CD4-positive, alpha-beta T cell treated with Interleukin-1 beta for 1 hour (primary cell): ENCODE measurements at places on chromosomes 1 and 21.

- no peak for DNase-seq
Measured at GRCh38 chr1:201902198-201902597, 13.5 kb downstream of the SHISA4 start.

GRCh38 chr1:214404571-214405213 lies 123.7 kb downstream of the SMYD2 start:
- no peak for DNase-seq

GRCh38 chr1:42933060-42933586 lies 25.5 kb downstream of the SLC2A1 start:
- DNase-seq: no peak

- peak; percentile 9 for DNase-seq
Measured at GRCh38 chr21:31558189-31558961, 101.1 kb upstream of the SOD1 start.

- no peak for DNase-seq
Measured at GRCh38 chr1:222454186-222454585, 93.7 kb downstream of the HHIPL2 start.

GRCh38 chr21:14878971-14879370 lies 185.8 kb downstream of the NRIP1 start:
- no peak for DNase-seq

DNA sequence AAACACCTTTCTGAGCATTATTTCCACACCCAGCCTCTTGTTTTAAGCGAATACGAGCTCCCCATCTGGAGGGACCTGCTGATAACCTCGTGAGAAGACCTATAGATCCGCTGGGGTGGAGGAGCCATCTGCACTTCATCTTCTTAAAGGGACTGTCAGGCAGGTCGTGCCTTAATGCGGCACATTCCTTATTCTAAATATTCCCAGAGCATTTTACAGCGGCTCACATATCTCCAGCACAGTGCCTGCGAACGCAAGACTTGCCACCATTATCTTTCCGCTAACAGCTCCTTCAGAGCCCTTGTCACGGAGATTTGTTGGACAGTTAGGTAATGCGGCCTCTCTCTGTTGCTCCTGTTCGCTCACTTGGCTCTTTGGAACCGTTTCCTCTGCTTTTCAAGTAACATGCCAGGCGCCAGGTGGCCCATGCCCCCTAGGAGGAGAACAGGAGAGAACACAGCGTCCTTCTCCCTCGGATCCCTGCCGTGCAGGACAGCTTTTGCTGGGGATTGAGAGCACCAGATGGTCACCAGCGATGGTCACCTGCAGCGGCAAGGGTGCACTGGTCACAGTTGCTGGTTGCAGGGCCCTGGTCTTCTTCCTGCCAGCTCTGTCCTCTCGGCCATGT lies 162.4 kb downstream of the PGBD5 start:
- no peak for DNase-seq

DNA sequence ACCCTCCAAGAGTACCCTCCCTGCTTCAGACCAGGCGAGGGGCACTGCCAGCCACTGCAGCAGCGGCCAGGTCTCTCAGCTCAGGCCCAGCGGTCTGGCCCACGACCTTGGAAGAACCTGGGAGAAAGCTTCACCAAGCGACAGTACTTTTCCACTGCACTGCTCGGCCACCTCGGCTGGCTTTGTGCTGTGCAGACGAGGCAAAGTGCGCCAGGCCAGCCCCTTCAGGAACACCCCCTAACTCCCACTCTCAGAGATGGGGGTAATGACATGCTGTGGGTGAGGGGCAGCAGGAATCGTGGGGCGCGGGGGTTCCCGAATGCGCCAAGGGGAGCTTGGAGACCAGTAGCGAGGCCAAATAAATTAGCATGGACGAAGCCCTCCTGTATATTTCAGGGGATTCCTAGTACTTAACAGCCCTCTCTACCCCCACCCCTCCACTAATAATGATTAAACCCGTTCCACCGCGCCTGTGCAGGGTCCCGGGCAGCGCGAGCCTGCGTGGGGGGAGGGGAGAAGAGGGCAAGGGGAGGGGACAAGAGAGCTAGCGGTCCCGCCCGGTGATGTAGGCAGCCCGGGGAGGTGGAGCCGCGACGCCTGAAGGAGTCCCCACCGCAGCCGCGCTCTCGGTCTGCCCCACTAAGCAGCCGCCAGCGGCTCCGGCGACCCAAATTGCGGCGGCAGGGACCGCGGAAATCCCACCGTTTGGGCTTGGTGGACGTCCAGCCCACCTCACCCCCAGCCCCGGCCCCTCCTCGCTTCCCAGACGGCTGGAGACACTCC lies at the start of gene FAM43B:
FAM43B (plus strand) TSS at position 629 of the 783 bp plus-strand sequence. CDS start 401 bp downstream, outside the sequence.
- no peak for DNase-seq

DNA sequence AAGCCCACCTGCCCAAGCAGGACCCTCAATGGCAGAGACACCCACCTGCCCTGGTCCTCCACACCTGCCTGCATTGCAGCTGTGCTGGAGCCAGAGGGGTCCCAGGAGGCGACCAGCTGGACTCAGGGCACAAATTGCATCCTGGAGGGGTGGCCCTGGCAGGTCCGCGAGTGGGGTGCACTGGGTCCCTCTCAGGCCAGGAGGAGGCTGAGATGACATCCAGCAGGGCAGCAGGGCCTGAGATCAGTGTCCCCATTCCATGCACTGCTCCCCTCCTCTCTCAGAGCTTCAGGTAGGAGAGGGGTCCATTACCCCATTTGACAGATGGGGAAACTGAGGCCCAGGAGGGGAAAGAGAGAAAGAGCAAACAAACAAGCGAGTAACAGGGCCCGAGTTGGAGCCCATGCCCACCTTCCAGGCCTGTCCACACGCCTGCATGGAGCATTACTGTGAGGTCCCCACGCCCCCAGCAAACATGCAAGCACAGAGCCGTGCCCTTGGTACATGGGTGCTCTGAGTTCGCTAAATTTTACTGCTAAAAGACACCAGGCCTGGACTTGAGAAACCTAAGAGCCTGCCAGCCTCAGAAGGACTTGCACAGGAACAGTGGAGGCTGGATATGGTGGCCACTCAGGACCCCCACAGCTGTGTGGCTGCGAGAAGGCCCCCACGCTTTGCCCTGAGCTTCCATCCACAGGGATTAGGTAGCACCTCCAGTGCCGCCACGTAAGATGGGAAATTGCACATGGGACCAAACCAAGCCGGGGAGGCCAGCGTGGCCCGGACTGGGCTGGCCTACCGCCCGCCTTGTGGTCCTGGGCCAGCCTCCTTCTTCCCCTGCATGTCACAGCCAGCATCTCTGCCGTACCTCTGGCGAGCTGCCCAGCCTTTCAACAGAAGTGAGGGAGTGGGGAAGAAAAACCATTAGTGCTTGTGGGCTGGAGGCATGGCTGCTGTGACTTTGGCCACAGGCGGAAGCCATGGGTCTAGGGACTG lies 7.4 kb downstream of the WNT3A start:
- DNase-seq: no peak

GRCh38 chr1:32759997-32760623 lies 57.0 kb downstream of the YARS1 start:
- no peak for DNase-seq

DNA sequence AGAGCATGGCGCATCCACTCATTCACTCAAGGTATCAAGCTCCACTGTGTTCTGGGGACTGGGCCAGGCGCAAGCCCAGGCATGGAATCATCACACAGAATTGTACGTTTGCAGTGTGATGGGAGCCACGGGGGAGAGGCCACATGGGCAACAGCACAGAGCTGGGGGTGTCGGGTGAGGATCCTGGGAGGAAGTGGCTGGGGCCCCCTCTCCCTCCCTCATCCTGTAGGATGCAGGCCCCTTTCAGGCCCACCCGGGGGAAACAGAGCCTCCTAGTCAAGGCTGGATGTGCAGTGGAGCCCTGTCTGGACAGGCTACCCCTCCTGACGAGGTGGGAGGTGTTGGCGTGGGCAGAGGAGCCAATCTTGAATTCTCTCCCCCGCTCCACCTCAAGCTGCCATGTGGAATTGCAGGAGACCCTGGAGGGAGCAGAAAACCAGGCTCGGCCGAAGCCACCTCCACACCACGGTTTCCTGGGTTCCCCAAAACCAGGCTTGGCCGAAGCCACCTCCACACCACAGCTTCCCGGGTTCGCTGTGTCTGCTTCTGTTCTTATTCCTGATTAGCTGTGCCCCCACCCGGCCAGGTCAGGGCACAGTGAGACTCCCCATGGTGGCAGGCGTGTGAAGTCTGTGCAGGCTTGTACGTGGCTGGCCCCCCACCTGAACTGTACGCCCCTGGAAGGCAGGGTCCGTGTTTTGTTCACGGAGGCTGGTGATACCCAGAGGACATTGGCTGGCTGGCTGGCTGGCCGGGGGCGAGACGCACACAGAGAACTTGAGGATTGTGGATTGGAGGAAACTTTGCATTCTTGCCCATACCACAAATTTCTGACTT lies 4.2 kb upstream of the C1orf174 start:
- DNase-seq: no peak

- DNase-seq: no peak
Measured at GRCh38 chr1:223421676-223422075, 28.5 kb downstream of the CCDC185 start.

GRCh38 chr1:199161319-199161680 lies 522.5 kb downstream of the PTPRC start:
- DNase-seq: no peak

- peak; percentile 22 for DNase-seq
Measured at GRCh38 chr1:196372896-196373536, 235.2 kb downstream of the KCNT2 start.

DNA sequence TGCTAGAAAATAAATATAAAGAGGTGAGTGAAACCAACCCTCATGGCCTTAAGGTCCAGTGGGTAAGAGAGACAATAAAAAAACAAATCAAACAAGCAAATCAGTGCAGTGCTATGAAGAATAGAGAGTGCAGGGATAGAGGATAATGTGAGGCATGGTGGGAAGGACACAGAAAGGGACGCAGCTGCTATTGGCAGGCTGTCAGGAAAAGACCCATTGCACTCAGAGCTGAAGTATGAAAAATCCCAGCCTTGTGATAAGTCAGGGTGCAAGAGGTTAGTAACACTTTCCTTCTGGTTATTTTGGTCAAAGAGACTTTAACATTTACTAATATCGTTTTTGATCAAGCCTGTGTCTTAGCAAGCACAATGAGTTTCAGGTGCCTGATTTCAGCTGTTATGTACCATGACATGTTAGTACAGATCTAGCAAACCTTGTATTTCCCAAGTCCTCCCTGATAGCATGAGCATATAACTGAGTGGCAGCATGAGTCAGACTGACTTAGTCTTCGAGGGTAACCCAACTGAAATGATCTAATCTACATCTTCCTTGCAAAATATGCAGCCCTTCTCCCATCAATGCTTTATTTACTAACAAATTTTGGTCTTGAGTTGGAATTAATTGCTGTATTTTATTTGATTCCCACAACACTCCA lies 31.7 kb downstream of the CHML start:
- DNase-seq: no peak

GRCh38 chr1:168613038-168613451 lies 36.6 kb downstream of the XCL1 start:
- no peak for DNase-seq

DNA sequence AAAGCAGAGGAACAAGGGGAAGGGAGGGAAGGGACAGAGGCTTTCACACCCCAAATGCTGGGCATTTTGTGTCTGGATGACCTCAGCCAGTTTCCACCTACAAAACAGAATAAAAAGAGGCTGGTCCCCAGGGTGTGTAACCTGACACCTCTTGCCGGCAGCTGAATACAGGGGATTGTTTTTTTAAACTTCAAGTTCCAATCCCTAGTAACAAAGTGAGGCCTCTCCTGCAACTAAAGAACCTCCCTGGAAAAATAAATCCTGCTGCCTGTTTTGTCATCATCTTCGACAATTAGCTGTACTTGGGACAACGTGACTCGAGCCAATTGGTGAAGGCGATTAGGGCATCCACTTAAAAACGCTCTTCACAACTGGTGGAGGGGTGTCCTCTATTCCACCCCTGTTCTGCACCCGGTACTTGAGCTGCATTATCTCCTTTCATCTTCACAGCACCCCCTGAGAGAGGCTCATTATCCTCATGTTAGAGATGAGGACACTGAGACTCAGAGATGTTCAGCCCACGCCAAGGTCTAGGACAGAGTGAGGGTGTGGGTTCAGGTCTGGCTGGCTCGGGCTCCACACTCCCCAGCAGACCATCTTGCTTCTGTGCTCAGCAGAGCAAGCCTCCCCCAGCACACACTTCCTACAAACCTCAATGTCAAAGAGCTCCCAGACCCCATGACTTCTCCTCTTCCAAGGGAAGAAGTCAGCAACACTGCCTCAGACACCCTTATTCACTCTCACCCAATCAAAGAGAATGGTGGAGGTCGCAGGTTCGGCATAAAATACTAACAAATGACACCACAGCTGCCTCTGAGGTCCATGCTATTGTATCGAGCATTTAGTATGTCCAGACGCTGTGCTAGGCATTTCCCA lies 15.2 kb downstream of the ITPKB start:
- DNase-seq: no peak

GRCh38 chr1:172268237-172268636 lies 152.2 kb upstream of the C1orf105 start:
- DNase-seq: no peak

GRCh38 chr1:8381618-8382017 lies 63.7 kb downstream of the SLC45A1 start:
- no peak for DNase-seq
